Stomach (tissue), 19 donors: ENCODE measurements at places on chromosomes 12 and 14. TPM values are rescaled to one million over a fixed set of nuclear protein-coding genes. Genes with fewer than 3 reads are reported as not detected.

- peak overlapping the region; percentile 78 for H3K4me3 ChIP-seq
- DNase-seq, result no peak
- H3K27ac ChIP-seq, result peak overlapping the region; percentile 82
- peaks cover 35% of the 10 kb centered on the region for H3K4me1 ChIP-seq
Observed at GRCh38 chr12:123532019-123532418, 1.5 kb downstream of the RILPL1 start.

DNA sequence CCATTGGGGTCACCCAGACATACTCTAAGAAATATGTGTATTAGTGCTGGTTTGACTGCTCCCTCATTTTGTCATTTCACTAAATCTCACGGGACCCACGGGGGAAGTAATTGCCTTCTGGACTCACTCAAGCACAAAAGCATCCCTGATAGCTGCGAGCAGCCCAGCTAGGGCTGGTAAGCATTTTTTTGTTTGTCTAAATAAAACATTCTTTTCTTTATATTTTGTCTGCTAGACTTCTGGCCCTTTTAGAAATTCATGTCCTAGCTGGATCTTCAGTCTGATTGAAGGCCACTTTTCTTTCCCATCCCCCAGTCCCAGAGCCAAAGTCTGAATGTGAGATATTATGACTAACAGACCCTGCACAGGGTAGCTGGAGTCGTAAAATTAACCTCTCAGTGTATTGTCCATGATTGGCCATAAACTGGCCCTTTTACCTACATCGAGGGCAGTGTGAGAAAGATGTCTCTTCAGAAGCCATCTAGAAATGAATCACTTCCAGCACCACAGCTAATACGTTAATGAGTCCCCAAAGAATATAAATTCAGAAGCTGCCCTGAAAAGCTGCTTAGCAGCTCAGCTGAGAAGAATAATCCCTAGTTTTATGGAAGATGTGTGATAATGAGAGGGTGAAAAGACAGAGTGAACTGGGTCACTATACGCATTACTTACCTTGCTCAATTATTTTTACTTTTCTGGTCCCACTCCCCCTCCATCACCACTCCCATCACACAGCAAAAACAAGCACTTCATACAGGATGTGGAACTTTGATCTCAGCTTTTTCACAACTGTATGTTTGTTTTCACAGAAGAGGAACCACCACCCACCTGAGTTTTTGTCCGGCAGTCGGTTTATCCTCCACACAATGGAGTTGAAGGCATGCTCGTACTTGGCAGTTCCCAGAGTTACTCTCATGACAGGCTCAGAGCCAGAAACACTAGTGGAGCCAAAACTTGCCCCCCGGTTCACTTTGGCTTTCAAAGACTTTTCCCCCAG is 55.6 kb upstream of the GTF2A1 start:
- no peak overlapping the region for H3K4me3 ChIP-seq
- peaks cover 20% of the 10 kb centered on the region for H3K36me3 ChIP-seq
- no peak overlapping the region for H3K27ac ChIP-seq
- H3K4me1 ChIP-seq, result no peaks in the 10 kb centered on the region

DNA sequence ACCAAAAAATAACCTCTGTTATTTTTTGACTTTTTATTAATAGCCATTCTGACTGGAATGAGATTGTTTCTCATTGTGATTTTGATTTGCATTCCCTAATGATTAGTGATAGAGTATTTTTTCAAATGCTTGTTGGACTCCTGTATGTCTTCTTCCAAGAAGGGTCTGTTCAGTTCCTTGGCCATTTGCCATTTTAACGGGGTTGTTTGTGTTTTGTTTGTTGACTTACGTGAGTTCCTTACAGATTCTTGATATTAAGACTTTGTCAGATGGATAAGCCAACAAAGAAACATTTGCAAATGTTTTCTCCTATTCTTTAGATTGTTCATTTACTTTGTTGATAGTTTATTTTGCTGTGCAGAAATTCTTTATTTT is 651.6 kb upstream of the LRFN5 start:
- no peaks in the 10 kb centered on the region for H3K4me1 ChIP-seq
- H3K27ac ChIP-seq, result no peak overlapping the region
- no peaks in the 10 kb centered on the region for H3K36me3 ChIP-seq
- no peak for DNase-seq

- no peak for DNase-seq
- no peak overlapping the region for H3K4me3 ChIP-seq
- H3K27ac ChIP-seq, result no peak overlapping the region
- H3K4me1 ChIP-seq, result no peaks in the 10 kb centered on the region
Observed at GRCh38 chr14:37140176-37140575, 32.2 kb downstream of the SLC25A21 start.

The IFT81 gene
- polyA plus RNA-seq, result 3.5 TPM

GRCh38 chr12:108566452-108566851 is 4.1 kb downstream of the ISCU start:
- no peak for DNase-seq
- peaks cover 61% of the 10 kb centered on the region for H3K36me3 ChIP-seq
- no peaks in the 10 kb centered on the region for H3K27me3 ChIP-seq
- H3K4me1 ChIP-seq, result peaks cover 15% of the 10 kb centered on the region
- peak overlapping the region; percentile 83 for H3K27ac ChIP-seq
- H3K4me3 ChIP-seq, result no peak overlapping the region

The TMEM52B gene
- 1.4 TPM for polyA plus RNA-seq

- no peaks in the 10 kb centered on the region for H3K27me3 ChIP-seq
- no peak overlapping the region for H3K27ac ChIP-seq
- no peaks in the 10 kb centered on the region for H3K36me3 ChIP-seq
- no peak overlapping the region for H3K4me3 ChIP-seq
- no peak for DNase-seq
Observed at GRCh38 chr12:92439420-92439805, 263.4 kb upstream of the PLEKHG7 start.

- no peaks in the 10 kb centered on the region for H3K36me3 ChIP-seq
- H3K27ac ChIP-seq, result peak overlapping the region; percentile 64
- no peak for DNase-seq
- peak overlapping the region; percentile 40 for H3K4me3 ChIP-seq
Observed at GRCh38 chr12:50050119-50050385, 7.3 kb upstream of the ASIC1 start.

The TAS2R8 gene
- not detected for polyA plus RNA-seq

DNA sequence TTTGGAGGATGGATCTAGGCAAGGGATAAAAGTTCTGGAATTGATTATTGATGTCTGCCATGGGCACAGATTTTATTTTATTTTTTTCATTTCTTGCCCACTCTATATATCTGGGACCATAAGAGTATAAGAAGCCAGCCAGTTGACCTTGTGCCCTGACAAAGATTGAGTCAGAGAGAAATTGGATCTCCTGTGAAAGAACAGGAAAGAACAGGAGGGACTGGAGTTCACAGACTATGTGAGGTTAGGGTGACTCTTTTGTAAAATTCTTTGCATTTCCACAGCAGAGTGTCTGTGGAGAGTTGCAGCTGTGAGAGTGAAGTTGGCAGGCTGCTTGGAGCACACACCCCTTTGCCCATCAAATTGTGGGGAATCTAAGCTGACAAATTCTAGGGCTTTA is 358.4 kb upstream of the TBX3 start:
- H3K27ac ChIP-seq, result no peak overlapping the region
- H3K27me3 ChIP-seq, result no peaks in the 10 kb centered on the region
- DNase-seq, result no peak
- no peak overlapping the region for H3K4me3 ChIP-seq

DNA sequence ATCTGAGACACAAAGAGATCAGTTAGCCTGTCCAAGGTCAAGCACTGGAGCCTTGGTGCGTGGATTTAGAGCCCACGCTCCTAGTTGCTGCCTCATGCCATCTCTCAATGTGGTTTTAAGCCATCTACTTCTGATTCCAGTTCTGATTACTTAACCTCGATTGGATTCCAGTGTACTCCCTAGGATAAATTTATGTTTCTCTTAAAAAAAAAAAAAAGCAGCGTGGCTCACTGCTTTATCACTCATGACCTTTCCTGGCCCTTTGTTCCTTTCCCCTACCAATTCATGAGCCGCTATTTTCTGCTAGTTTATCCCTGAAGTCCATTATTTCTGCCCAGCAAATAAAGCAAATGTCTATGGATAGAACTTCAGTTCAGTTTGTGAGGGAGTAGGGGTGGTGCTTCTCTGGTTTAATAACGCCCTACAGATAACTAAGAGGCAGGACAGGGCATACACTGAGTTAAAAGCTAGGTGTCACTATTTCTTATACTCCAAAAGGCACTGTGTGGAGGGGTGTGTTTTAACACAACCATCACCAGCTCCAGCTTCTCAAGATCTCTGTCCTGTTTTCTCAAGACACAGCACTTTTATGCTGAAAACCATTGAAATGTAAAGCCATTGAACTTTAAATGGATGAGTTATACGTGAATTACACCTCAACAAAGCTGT is 9.8 kb upstream of the PARP11 start:
- no peak overlapping the region for H3K27ac ChIP-seq
- H3K27me3 ChIP-seq, result no peaks in the 10 kb centered on the region
- no peaks in the 10 kb centered on the region for H3K4me1 ChIP-seq
- peak; percentile 55 for DNase-seq
- H3K36me3 ChIP-seq, result no peaks in the 10 kb centered on the region

The FOS gene
- 77.1 TPM for polyA plus RNA-seq

DNA sequence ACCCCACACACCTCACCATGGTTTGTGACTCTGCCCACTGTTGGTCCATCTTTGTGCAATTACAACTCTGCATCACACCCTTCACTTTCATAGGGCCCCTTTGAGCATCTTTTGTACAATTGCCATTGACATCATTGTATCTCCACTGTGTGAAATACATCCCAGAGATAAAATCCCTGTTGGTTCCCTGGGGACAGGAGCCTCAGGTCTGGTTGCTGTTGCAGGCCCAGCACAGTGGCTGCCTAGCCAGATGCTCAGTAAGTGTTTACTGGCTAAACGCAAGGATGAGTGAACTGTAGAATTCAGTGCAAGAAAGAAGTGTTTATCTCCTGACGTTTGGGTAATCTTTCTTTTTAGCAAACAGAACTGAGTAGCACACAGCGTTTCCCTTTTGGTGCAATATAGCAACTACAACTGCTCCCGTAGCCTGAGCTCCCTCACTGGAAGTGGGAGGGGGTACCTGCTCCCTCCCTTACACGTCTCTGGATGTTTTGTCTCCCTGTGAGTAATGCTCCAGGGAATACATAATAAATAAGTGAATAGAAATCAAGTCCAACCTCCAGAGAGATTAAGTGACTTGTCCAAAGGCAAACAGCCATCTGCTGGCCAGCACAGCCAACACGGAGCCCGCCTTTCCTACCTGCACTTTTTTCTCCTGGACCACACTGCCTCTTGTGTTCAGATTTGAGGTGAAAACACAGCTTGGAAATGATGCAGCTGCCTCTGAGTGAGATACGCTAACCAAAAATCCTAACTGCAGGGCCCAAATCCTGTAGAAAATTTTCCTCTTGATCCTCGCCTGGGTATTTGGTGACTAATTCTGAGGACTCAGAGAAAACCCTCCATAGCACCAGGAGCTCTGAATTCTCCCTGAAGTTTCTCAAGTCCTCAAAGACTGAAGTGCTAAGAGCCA is 27.4 kb downstream of the GALNT16 start:
- peak overlapping the region; percentile 65 for H3K27ac ChIP-seq
- no peak overlapping the region for H3K4me3 ChIP-seq
- no peaks in the 10 kb centered on the region for H3K36me3 ChIP-seq
- no peak for DNase-seq
- H3K4me1 ChIP-seq, result no peaks in the 10 kb centered on the region

The SYT10 gene
- 0.19 TPM for polyA plus RNA-seq

GRCh38 chr12:42798811-42799438 is 209.4 kb upstream of the PRICKLE1 start:
- no peaks in the 10 kb centered on the region for H3K27me3 ChIP-seq
- no peaks in the 10 kb centered on the region for H3K4me1 ChIP-seq
- H3K36me3 ChIP-seq, result no peaks in the 10 kb centered on the region
- H3K4me3 ChIP-seq, result no peak overlapping the region
- no peak for DNase-seq
- H3K27ac ChIP-seq, result no peak overlapping the region

The AKAP5 gene
- not detected for polyA plus RNA-seq

DNA sequence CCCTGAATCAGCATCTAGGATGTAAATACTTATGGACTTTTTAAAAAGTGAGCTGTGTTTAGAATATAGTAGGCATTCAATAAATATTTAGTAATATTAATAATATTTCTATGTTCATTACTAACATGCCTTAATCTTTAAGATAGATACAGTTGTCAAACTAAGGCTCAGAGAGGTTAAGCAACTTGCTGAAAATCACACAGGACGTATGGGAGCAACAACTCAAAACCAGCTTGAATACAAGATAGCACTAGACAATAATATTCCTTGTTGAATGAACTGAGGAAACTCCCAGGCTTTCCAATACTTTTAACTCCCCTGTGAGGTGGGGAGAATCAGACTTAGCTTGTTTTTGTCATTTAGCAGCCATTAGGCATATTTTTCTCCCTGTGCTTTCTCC is 45.3 kb downstream of the LLPH start:
- no peak for DNase-seq
- no peaks in the 10 kb centered on the region for H3K4me1 ChIP-seq
- H3K27ac ChIP-seq, result no peak overlapping the region
- no peak overlapping the region for H3K4me3 ChIP-seq
- no peaks in the 10 kb centered on the region for H3K36me3 ChIP-seq

DNA sequence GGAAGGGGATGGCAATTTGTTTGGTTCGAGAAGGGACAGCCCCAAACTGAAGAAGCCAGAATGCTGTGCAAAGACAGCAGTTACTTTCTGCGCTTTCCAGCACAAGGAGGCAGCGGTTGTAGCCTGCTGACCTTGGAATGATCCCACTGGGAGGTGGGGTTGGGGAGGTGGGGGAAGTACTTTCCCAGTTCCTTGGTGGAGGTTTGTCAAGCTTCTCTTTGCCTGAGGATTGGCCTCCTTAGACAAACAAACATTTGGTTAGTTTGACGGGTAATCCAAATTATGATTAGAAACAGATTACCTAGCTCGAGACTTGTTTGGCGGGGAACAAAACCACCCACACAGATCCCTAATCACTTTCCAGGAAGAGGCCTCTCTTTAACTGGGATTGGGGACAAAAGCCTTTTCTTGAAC is 79.1 kb upstream of the EGLN3 start:
- peaks cover 17% of the 10 kb centered on the region for H3K4me1 ChIP-seq
- peak overlapping the region; percentile 69 for H3K27ac ChIP-seq
- DNase-seq, result peak; percentile 85
- no peak overlapping the region for H3K4me3 ChIP-seq
- H3K36me3 ChIP-seq, result no peaks in the 10 kb centered on the region

- H3K4me1 ChIP-seq, result peaks cover 10% of the 10 kb centered on the region
- no peaks in the 10 kb centered on the region for H3K27me3 ChIP-seq
- H3K36me3 ChIP-seq, result no peaks in the 10 kb centered on the region
Observed at GRCh38 chr12:96212456-96213375, 18.5 kb downstream of the ELK3 start.
